ENCODE measurements at places on chromosomes 16 and 17.

- DNase-seq: no peak
Measured at GRCh38 chr16:83689385-83689831, 118.4 kb upstream of the HSBP1 start.

GRCh38 chr17:49170216-49170615 lies 37.6 kb downstream of the B4GALNT2 start:
- DNase-seq: no peak

DNA sequence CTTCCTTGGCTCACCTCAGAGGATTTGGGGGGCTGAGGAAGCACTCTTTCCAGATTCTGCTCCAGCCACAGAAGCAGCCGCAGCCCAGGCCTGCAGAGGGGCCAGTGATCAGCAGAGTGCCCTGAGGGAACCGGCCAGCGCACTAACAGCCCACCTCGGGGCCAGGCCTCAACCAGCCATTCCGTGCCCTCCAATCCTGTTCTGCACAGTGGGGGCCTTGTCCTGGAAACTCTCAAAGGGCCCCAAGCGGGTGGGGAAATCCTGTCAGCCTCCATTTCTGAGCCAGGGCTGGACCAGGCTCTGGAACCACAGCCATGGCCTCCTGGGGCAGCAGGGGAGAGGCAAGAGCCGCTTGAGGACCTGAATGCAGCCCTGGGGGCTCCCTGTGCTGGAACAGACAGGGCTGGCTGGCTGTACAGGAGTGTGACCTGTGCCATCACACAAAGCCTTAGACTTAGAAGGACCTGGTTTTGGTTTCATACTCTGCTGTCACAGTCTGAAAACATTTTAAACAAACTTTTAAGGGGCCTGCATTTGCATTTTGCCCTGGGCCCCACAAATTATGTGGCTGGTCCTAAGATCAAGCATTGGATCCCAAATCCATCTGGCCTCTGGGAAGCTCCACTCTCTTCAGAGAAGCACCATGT lies 10.0 kb downstream of the CNGB1 start:
- DNase-seq: no peak

GRCh38 chr16:5374184-5374583 lies 276.6 kb upstream of the EEF2KMT start:
- no peak for DNase-seq

DNA sequence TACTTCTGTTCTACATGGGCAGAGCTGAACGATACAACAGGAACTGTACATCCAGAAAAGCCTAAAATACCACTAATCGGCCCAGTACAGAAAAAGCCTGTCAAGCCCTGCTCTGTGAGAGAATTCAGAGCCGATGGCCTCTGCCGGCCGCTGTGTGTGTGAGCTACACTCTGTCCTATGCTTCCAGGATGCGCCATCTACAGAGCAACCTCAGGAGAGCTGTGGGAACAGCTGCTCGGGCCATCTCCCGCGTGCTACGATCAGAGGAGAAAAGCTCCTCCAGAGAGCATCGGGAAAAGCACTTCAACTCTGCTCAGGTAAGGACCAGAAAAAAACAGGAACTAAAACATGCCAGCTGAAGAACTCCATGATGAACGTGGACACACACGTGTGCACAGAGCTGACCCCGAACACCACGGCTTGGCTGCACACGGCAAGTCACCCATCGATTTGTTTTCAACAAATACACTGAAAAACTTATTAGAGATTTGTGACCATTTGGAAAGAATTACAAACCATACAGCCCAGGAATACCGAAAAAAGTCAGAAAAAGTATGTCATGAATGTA lies 115.9 kb downstream of the ANKRD11 start:
- no peak for DNase-seq

- no peak for DNase-seq
Measured at GRCh38 chr17:82138511-82138992, 40.5 kb upstream of the FASN start.

DNA sequence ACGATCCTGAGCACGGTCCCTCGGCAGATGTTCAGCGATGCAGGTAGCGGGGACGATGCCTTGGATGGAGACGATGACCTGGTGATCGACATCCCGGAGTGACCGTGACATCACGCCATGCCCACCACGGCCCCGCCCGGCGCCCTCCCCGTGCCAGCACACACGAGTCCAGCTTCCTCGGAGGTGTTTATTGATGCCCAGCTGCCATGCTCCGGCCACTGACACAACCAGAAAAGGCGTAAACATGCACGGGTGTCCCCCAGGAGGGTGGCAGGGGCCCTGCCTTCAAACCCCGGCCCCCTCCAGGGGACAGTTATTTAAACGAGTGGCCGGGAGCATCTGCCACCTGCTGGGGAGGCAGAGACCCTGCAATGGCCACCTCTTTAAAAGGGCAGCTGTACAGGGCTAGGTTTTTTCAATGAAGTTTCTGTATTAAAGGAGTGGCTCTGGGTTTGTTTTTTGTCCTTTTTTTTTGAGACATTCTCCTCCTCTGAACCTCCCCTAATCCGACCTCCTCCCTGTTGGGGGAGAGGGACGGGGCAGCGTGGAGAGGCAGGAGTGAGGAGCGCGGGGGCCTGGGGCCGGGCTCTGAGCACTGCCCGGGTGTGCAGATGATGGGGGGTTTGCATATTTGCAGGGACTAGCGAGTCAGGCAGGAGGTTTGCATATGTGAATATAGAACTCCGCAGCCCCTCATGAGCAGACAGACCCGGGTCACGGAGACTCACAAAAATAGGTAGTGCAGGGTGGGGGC lies 5.3 kb downstream of the DOC2A start:
- no peak for DNase-seq

DNA sequence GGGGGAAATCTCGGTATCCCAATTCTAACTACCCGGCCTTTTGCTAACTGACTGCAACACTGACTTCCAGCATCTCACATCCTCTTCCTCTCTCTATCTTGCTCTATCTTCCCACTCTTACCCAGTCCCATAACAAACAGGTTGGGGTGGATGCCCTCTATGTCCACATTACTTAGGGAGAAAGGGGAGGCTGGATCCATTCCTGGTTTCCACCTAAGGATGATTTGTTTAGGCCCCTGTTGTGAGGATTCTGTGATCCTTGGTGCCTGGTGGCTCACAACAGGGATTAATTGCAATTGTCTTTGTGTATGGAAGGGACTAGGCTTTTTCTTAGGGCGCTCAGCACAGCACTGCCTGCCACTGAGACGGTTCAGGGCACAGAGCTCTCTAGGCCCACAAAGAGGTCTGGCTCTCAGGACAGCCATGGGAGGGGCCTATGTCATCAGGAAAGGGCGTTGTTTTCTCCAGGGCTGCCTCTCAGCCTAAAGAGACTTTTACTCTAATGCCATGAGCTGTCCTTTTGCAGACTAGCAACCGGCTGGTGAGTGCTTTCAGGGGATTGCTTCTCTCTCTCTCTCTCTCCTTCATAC lies 612.1 kb upstream of the SALL1 start:
- DNase-seq: no peak

- no peak for DNase-seq
Measured at GRCh38 chr17:51255673-51256072, 4.2 kb downstream of the MBTD1 start.

DNA sequence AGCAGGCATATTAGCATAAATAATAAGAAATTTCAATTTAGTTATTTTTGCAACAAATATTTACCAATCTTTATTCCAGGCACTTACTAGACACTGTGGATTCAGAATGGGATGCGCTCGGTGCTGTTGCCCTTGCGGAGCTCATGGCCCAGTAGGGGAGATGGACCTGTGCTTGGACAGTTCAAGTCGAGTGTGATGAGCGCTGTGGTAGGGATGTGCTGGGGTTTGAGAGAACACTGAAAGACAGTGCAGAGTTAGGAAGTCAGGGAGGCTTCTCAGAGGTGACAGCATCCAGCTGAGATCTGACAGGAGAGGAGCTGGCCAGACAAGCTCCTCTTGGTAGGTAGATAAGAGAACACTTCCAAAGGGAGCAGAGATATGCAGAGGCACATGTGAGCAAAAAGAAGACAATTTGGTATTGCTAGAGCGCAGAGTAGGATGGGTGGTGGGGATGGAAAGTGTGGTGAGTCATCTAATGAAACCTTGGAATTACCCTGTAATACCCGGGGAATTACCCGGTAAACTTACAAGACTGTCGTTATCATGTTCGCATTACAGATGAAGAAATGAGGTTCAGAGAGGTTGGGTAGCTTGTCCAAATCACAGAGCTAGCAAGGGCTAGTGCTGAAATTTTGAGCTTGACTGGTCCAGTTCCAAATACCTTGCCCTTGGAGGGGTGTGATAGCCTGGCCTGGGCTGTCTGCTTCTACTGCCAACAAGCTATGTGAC lies 298.1 kb upstream of the N4BP1 start:
- no peak for DNase-seq

DNA sequence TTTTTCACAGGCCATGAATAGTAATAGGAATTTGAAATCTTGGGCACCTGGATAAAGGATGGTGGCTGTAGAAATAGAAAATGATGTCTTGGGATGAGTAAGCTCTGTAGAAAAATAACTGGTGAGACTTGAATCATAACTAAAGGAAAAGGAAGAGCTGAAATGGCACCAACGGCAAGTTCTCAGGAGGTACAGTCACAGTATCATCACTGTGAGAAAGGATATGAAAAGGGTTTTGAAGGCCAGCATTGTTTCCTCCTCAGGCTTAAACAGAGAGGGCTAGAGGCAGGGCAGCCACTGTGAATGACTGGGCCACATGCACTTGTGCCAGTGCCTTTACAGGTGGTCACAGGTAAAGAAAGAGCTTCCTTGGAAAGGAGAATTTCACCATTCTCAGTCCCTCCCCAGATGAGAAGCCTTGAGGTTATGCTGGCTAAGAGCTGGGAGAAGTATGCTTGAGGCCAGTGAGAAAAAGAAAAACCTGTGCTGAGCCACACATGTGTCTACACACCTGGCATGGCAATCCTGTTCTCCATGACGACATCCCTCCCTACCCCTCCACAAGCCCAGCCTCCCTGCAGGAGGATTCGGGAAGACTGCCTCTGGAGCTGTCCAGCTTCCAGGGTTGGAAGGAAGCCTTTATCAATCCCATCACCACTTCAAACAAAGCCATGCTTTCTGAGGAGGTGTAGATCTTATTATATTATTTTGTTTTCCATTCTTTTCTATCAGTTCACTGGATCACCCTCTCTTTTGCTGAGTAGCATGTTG lies 3.8 kb upstream of the ANKFN1 start:
- DNase-seq: no peak

GRCh38 chr17:82547981-82548380 lies 28.4 kb downstream of the FOXK2 start:
- DNase-seq: no peak

DNA sequence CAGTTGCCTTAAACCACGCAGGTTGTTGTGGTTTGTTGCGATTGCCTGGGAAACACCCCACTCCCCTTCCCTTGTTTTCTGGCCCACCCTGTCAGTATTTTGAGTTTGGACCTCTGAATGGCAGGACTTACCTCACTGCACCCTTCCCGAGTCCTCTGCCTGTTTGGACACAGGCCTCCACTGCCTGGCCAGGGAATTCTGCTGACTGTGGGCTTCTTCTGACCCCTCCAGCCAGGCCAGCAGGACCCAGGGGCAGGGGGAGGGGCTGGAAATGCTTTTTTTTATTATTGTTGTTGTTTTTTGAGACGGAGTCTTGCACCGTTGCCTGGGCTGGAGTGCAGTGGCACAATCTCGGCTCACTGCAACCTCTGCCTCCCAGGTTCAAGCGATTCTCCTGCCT lies 4.2 kb upstream of the MGAT5B start:
- DNase-seq: no peak

GRCh38 chr17:72642720-72643119 lies 449.8 kb downstream of the SLC39A11 start:
- no peak for DNase-seq

DNA sequence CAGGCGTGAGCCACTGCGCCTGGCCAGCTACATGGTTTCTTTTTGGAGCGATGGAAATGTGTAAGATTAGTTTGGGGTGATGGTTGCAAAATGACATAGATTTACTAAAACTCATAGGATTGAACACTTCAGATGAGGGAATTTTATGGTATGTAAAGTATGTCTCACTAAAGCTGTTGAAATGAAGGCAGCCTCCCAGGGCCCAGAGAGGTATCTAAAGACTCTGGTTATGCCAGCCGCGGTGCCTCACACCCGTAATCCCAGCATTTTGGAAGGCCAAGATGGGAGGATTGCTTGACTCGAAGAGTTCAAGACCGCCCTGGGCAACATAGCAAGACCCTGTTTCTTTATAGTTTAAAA lies 254.9 kb downstream of the PARN start:
- no peak for DNase-seq

DNA sequence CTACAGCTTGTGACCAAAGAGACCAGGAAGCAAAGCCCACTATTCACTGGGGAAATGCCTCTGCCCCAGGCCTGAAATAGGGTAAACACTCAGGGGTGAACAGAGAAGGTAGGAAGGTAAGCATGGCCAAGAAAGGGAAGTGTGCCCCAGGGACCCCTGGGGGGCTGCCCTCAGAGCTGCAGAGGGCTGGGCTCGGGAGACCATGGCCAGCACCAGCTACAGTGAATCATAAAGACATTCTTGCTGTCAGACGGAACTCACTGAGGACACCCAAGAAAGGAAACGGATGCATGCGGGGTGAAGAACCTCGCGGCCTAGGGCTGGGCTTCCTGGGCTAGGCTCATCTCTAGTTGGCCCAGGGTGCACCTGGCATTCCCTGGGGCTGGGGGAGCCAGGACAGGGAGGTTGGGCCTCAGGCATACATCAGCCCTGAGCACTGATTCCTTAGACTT lies 9.6 kb downstream of the HIC1 start:
- no peak for DNase-seq

DNA sequence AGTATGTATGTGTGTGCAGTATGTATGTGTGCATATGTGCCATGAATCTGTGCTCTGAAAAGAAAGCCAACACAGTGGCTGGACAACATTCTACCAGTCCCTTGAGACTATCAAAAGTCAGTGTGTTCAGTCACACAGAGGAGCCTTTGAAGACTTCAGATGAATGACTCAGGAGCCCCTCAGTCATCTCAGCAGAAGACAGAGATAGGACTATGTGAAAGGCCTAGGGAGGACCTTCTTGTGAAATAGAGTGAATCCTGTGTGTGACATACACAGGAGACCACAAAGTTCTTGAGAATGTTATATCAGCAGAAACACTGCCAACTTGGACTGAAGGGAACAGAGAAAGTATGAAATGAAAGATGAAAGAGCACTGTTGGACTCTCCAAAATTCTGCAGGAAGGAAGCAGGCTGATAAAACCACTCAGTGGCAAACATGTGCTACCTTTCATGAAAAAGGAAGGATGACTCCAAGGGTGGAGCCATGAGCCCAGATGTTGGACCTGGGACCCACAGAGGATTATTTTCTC lies 108.4 kb downstream of the METRNL start:
- no peak for DNase-seq

GRCh38 chr17:83091257-83092141 lies 12.1 kb downstream of the METRNL start:
- no peak for DNase-seq

DNA sequence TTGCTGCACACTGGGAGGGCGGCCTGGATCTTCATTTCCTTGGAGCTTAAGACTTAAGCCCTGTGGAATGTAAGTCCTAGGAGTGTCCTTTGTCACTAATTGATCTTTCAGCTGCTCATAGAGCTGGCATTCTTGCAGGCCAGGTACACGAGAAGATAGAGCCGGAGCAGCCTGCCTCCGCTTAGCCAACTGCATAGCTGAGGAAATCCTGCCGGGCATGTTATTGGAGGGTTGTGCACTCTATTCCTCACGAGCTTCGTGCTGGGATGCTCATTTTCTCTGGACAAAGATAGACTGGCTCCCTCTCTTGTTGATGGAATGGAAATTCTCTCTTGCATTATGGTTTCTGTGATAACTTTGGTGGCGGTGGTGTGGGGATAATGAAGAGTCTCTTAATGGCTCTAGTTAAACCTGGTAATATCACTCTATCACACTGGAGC lies 76.9 kb downstream of the RPA1 start:
- DNase-seq: no peak

All from muscle of arm (tissue), 14 donors.